ENCODE measurements at places on chromosomes 4 and X.

GRCh38 chr4:112093636-112094202 lies 51.5 kb upstream of the FAM241A start:
- DNase-seq: no peak

- DNase-seq: no peak
Measured at GRCh38 chr4:74230902-74231499, 73.1 kb downstream of the MTHFD2L start.

DNA sequence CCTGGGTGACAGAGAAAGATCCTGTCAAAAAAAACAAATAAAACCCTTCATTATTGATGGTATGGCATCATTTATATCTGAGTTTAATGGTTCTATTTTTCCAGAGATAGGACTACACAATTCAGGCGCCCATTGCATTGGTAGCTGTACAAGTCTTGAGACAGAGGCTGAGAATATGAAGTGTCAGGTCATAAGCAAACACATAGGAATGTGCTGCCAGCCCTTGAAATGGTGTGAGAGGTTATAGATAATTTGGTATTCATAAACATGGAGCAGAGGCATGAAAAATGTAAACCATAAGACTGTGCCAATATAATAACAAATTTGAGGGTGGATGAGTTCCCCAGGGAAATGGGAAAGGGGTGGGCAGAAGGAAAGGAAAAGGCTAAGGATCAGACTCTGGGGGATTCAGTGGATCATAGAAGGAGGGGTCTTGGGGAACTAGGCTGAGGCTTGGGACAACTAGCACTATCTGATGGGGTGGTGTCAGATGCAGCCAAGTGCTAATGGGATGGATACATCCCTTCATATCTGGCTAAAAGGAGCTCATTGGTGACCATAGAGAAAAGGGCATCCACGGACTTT lies 50.8 kb downstream of the MAOA start:
- DNase-seq: no peak

DNA sequence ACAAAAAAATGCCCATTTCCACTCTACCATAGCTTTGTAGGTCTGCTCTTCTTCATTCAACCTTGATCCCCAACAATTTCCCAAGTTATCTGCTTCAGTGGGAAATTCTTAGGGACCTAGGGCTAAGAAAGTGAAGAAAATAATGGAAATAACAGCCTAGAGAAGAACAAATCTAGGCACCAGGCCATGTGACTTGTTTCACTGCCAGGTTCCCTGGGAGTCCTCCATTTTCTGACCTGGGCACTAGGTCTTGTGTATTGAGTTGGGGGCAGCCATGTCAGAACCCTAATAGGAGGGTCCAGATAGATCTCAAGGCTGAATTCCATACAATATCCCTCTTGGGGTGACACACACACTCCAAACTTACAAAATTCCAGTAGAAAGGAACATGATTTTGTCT lies 194.6 kb upstream of the STK26 start:
- no peak for DNase-seq

DNA sequence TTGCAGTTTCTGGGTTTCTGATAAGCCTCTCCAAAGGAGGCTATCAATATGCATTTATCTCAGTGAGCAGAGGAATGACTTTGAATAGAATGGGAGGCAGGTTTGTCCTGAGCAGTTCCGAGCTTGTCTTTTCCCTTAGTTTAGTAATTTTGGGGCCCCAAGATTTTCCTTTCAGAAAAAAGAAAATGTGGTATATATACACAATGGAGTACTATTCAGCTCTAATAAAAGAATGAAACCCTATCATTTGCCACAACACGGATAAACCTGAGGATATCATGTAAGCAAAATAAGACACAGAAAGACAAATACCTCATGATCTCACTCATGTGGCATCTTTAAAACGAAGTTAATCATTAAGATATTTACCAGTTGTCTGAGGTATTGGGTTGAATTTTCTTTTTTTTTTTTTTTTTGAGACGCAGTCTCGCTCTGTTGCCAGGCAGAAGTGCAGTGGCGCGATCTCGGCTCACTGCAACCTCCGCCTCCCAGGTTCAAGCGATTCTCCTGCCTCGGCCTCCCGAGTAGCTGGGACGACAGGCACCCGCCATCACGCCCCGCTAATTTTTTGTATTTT lies 540 bp downstream of the ZNF721 start:
- DNase-seq: no peak

Measured in stimulated activated CD8-positive, alpha-beta memory T cell treated with anti-CD3 and anti-CD28 coated beads, Interleukin-15, amount 100 ng/mL, for 1 hour (primary cell).